ENCODE measurements at places on chromosomes 2 and 18.

GRCh38 chr2:9918275-9918674, 33.2 kb upstream of the GRHL1 start:
- DNase-seq = no peak

DNA sequence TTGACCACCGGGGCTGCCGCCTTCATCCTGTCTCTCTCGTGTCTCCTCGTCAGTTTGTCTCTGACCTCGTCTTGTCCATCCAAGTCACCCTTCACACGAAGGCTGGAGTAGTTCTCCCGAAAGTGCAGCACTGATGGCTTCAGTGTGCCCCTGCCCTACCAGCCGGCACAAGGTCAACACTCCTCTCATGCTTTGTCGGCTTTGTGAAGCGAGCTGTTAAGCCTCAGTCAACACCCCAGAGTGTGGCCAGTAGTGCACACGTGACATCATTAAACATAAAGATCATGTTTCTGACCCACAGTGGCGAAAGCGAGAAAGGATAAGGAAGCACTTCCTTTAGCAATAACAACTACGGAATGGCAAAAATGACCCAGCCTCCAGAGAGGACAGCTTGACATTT, 23.2 kb downstream of the ACKR3 start:
- DNase-seq = no peak

DNA sequence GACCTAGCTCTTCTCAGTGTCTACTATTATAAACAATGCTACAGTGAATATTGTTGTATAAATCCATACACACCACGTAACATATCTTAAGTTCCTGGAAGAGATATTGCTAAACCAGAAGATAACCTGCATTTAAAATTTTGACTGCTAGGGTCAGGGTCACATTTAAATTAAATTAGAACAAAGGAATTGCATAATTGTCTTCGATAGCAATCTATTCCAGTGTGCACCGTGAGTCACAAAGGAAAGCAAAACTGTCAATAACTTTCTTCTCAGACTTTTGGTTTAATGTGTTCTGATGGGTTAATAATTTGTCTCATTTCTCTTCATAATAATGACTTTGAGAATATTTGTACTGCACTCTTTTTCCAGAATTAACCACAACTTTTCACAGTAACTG, 4.2 kb downstream of the GEN1 start:
- no peak for DNase-seq

DNA sequence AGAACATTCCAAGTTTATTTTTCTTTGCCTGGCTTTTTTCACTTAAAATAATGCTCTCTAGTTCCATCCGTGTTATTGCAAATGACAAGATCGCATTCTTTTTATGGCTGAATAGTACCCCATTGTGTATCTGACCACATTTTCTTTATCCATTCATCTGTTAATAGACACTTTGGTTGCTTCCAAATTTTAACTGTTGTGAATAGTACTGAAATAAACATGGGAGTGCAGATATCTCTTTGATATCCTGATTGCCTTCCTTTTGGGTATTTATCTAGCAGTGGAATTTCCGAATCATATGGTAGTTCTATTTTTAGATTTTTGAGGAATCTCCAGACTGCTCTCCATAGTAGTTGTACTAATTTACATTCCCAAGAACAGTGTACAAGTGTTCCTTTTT, 230.5 kb downstream of the FIGN start:
- DNase-seq = no peak

Data from NCI-H2107 (cell line).